GM23338 (cell line): ENCODE measurements at places on chromosomes 11 and 22.

DNA sequence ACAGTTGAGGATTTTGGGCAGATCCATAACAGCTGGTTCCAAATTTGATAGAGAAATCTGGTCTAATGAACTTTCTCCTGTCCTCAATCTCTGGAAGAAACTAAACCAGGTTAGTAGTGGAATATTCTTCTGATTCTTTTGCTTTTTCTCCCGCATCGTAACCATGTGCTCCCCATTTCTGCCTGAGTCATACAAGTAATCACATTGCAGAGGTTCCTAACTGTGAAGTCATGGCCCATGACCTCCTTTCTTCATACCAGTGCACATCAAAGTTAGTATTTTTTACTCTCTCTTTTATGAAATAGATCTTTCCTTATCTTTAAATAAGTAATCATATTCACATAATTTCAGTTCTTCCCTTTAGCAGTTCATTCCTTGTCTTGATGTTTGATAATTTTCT is 249.0 kb downstream of the DYNC2H1 start:
- no peak overlapping the region for H3K27ac ChIP-seq
- no peak for DNase-seq
- no peaks in the 10 kb centered on the region for H3K27me3 ChIP-seq
- H3K4me1 ChIP-seq = no peaks in the 10 kb centered on the region

GRCh38 chr11:115349335-115350017 is 154.7 kb downstream of the CADM1 start:
- H3K27ac ChIP-seq = no peak overlapping the region
- no peaks in the 10 kb centered on the region for H3K4me1 ChIP-seq
- no peaks in the 10 kb centered on the region for H3K36me3 ChIP-seq
- H3K27me3 ChIP-seq = no peaks in the 10 kb centered on the region
- no peak for DNase-seq

DNA sequence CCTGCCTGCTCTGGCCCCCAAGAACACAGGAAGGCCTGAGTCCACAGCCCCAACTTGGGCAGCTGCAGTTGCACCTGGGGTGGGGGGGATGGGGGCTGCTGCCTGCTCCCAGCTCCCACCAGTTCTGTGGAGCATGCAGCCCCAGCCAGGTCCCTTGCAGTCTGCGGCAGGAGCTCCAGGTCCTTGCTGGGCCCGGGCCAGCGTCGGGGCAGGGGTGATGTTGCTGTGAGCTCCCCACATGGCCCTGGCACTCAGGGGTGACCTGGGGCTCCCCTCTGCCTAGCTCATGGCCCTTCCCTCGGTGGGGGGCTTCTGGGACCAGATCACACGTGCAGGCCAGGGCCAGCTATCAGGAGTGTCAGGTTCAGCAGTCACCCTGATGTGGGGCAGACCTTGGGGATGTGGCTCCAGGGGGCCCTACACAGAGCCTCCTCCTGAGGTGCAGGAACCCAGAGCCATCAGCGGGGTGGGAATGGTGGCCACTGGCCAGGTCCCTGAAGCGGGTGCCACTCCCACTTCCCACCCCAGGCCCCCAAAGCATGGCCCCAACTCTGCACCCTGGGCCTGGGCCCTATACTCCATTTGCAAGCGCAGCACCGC is 10.4 kb upstream of the MED17 start:
- no peaks in the 10 kb centered on the region for H3K27me3 ChIP-seq
- DNase-seq = no peak
- H3K4me3 ChIP-seq = no peak overlapping the region
- no peaks in the 10 kb centered on the region for H3K36me3 ChIP-seq
- H3K27ac ChIP-seq = no peak overlapping the region

DNA sequence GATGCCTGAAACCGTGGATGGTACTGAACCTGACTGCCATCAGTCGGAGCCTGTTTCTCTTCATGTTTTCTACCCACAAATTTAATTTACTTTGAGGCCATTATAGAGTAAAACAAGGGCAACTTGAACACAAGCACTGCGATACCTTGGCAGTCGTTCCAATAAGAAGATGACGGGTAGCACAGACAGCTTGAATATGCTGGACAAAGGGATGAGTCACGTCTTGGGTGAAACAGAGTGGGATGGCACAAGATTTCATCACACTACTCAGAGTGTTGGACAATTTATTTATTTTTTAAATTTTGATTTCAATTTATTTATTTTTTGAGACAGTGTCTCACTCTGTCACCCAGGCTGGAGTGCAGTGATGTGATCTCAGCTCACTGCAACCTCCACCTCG is 5.7 kb downstream of the DIXDC1 start:
- peaks cover 17% of the 10 kb centered on the region for H3K4me1 ChIP-seq
- no peak overlapping the region for H3K27ac ChIP-seq
- H3K36me3 ChIP-seq = no peaks in the 10 kb centered on the region
- DNase-seq = no peak
- no peaks in the 10 kb centered on the region for H3K27me3 ChIP-seq

- H3K27ac ChIP-seq = no peak overlapping the region
- peaks cover 20% of the 10 kb centered on the region for H3K4me1 ChIP-seq
- no peaks in the 10 kb centered on the region for H3K36me3 ChIP-seq
- no peak overlapping the region for H3K4me3 ChIP-seq
Observed at GRCh38 chr22:30565341-30565740, 9.1 kb downstream of the GAL3ST1 start.

- DNase-seq = no peak
- no peaks in the 10 kb centered on the region for H3K36me3 ChIP-seq
- no peak overlapping the region for H3K4me3 ChIP-seq
- H3K27ac ChIP-seq = no peak overlapping the region
Observed at GRCh38 chr11:117690484-117691217, 106.4 kb downstream of the DSCAML1 start.

DNA sequence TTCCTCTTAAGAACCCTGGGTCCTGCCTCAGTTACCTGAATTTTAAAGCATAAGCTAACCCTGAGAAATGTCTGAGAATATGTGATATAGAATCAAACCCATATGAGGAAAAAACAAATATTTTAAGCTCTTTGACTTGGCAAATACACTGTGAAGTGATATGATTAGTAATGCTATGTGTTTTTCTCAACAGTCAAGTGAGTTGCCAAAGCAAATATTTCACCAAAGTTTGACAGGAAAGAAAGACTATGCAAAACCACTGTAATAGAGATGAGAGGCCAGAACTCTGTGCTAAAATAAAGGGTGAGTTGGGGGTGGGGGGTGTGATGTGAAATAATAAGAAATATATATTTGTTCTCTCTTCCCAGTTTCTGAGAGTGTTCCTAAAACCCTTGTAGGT is 613.5 kb upstream of the CCDC179 start:
- no peaks in the 10 kb centered on the region for H3K36me3 ChIP-seq
- no peaks in the 10 kb centered on the region for H3K4me1 ChIP-seq
- no peak for DNase-seq
- H3K27ac ChIP-seq = no peak overlapping the region

DNA sequence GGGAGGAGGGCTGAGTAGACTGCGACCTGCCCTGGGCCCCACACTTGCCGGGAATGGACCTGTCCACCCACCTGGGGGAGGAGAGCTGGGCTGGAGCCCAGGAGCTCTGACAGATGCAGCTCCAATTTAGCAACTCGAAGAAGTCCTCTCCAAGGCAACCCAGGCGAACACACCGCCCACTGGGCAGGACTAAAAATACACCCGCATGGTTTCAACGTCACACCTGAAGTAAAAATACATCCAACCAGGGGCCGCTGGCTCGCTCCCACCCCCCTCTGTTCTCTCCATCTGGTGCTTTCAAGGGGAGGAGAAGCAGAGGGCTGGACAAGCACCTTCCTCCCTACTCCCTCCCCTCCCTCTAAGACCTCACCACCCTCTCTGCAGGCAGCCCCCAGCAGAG is 119.9 kb downstream of the FEZ1 start:
- no peaks in the 10 kb centered on the region for H3K36me3 ChIP-seq
- no peak overlapping the region for H3K27ac ChIP-seq
- peaks cover 17% of the 10 kb centered on the region for H3K4me1 ChIP-seq
- H3K4me3 ChIP-seq = no peak overlapping the region

GRCh38 chr22:38114484-38115398 is 4.3 kb upstream of the BAIAP2L2 start:
- DNase-seq = peak; percentile 89
- no peak overlapping the region for H3K4me3 ChIP-seq
- H3K4me1 ChIP-seq = peaks cover 8% of the 10 kb centered on the region; the same call in 1 of the 2 replicates
- no peaks in the 10 kb centered on the region for H3K36me3 ChIP-seq
- no peak overlapping the region for H3K27ac ChIP-seq
- H3K27me3 ChIP-seq = no peaks in the 10 kb centered on the region
